Activated CD4-positive, alpha-beta T cell treated with anti-CD3 and anti-CD28 coated beads, Interleukin-2, amount 50 U/mL, for 16 hours (primary cell): ENCODE measurements at places on chromosomes 7 and 10.

GRCh38 chr10:62000037-62000603 is 98.6 kb downstream of the ARID5B start:
- DNase-seq: no peak

GRCh38 chr10:129706081-129706480 is 239.0 kb downstream of the MGMT start:
- no peak for DNase-seq

DNA sequence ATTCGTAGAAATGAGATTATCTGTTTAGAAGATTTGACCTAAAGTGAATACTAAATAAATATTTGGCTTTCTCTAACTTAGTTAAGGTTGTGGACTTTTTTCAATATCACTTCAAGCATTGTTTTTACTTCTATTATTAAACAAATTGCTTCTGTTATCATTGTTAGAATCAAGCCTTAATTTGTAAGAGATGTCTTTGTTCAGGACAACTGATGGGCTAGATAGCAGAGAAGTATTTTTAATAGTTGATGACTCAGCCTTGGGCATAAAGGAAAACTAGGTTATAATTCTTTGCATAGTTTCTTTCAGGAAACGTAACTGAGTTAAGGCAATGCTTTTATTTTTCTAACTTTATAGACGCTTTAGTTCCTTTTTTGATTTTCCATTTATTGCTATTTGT is 128.8 kb upstream of the SMIM30 start:
- no peak for DNase-seq

- DNase-seq: no peak
These were observed 433.1 kb downstream of the TYW1 start for GRCh38 chr7:67429735-67430134.

DNA sequence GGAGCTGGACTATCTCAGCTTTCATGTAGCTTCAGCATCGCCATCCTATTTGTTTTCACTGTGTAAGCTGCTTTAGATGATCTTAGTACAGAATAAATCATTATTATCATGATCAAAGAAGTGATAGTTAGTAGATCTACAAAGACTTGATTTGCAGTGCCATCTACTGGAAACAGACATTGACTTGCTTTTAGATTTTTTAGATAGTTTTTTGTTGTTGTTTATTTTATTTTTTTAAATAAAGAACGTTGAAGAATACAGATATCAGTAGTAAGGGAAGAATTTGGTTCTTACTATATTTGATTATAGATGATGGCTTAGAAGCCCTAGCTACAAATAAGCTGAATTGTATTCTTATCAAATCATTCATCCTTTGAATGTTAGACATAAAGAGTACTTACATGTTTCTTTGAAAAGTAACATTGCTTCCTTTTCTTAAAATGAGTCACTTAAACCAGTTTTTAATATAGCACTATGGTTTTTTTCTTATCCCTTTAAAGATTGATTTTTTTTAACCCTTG is 6.3 kb upstream of the SFMBT2 start:
- peak; percentile 38 for DNase-seq

- DNase-seq: no peak
These were observed 186.4 kb downstream of the POLR1F start for GRCh38 chr7:19522486-19522885.

GRCh38 chr10:106931159-106931852 is 233.2 kb downstream of the SORCS1 start:
- DNase-seq: no peak

GRCh38 chr7:121139427-121139826 is 150.9 kb downstream of the CPED1 start:
- DNase-seq: no peak

DNA sequence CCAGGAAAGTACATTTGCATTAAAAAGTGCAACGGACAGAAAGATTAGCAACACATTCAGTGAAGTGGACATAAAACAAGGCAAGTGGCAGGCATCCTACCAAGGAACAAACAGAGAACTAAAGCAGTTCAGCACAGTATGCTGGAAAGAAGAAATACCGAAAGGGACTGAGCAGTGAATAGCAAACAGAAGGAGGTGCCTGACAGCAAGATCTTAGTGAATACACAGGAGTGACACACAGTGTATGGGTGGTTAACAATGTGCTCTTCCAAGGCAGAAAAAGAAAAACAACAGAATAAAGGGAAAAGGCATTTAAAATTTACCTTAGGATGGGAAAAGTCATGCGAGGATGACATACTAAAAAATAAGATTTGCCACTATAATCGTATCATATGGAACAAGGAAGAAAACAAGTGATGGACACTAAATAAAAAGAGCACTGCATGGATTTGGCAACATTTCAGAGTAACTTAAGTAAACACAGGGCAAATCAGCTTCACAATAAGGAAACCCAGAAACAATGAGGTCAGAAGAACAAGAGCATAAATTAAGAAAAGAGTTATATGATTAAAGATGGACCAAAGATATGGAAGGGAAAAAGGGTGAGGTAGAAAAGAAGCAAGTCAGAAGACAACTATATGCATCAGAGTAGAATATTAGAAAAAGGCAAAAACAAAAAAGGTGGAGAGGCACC is 29.5 kb downstream of the MEST start:
- DNase-seq: no peak

- DNase-seq: peak; percentile 19
These were observed 3.8 kb upstream of the NRCAM start for GRCh38 chr7:108459922-108460551.

DNA sequence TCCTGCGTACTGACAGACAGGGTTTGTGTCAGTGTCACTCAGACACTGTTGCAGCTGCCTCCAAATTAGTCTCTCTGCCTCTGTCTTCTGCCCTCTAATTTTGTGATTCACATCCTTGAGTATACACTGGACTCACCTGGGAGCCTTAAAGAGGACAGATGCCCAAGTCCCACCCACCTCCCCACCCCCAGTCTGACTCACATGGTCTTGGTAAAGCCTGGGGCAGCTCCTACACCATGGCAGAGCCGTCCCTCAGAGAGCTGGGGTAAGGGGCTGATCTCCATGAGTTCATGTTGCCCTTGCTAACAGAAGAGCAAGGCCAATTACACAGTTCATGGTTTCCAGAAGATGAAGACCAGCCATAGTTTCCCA is 197.6 kb upstream of the STK17A start:
- no peak for DNase-seq

DNA sequence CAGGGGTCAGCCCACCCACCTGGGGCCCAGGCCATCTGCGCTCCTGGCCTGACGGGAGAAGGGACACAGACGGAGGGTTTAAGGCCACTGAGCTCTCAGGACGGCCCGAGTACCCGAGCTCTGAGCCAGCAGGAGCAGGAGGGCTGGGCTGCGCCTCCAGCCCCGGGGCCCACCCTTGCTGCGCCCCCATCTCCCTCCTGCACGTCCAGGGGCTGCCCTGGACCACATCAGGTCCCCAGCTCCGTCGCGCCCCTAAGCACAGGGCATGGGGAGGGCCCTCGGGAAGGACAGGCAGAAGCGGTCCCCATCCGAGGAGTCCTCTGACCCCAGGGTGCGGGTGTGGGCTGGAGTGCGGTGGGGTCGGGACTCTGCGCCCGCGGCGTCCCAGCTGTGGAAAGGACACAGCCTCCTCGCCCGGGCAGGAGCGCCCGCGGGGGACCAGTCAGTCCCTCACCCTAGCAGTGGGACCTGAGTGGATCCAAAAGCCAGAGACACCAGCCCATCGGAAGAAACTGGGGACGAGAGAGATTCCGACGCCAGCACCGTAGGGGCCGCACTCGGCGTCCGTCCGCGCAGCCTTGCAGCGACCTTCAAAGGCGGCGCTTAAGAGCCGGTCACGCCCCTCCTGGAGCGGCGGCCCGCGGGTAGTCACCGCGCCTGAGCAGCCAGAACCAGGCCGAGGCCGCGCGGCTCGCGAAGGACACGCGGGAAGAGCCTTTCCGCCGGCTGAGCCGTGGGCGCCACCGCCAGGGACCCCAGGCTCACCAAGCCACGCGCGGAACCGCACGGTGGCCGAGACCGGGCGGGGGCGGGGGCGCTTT is 15.9 kb downstream of the CAMK2B start:
- DNase-seq: peak; percentile 29

- DNase-seq: no peak
These were observed 5.7 kb downstream of the TRIM8 start for GRCh38 chr10:102649797-102650654.

DNA sequence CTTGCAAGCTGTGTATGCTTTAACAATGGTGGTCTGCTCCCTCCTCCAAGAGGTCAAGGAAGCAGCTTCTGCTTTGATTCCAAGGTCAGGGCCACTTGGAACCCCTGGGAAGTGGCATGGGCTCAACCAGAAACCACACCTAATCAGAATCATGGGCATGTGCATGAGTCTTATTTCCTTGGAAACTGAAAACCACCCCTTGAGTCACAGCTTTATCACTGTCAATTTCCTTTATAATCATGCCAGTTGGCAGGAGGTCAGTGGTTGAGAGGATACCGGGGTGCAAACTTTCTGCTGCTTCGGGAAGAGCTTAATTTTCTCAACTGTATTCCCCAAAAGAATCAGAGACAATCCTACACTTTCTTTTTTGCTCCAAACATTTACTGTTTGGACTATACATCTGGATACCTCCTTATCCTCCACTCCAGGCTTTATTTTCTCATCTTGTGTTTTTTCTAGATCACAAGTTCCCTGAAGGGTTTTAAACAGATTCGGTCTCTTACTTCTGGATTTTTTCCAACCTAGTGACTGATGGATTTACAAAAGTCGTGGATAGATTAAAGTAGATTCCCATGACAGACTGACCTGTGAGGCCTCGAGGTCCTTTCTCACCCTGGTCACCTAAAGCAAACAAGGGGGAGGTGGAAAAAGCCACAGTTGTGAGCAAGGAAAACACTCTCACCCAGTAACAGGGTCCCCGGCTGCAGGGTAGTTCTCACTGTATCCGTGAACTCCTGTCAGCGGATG is 36.0 kb downstream of the COL17A1 start:
- DNase-seq: peak; percentile 6

DNA sequence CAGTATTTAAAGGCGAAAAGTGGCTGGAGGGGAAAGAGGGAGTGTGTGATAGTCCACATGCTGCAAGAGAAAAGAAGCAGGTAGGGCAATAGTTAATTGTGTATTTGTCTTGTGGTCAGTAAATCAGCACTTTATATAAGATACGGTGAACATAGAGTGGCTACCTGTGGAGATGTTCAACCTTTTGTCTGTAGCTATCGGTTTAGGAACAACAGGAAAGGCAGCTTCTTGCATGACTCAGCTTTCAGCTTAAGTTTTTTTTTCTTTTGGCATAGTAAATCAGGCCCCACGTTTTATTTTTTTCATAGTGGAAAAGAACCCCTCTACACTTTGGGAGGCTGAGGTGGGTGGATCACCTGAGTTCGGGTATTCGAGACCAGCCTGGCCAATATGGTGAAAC is 14.2 kb upstream of the MTPN start:
- no peak for DNase-seq

DNA sequence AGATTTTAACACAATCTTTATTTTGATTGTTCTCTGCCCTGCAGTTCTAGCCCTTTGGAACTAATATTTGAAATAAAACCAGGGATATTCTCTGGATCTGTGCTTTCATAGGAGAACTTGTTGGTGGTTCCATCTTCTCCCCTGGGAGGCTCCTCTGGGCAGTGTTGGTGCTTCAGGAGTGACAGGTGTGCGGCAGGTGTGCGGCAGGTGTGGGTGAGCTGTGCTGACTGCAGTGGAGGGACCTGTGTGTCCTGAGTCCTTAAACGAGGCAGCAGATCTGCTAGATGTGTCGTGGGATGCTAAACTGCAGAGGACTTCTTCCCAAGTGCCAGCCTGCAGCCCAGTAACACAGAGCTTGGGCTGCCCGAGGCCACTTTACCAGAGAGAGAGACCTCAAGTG is 98.4 kb downstream of the LYZL1 start:
- no peak for DNase-seq

- DNase-seq: no peak
These were observed 100.8 kb downstream of the LRRC18 start for GRCh38 chr10:48838834-48839233.

- DNase-seq: peak; percentile 39
These were observed 6.7 kb upstream of the PAXIP1 start for GRCh38 chr7:155009570-155010157.

DNA sequence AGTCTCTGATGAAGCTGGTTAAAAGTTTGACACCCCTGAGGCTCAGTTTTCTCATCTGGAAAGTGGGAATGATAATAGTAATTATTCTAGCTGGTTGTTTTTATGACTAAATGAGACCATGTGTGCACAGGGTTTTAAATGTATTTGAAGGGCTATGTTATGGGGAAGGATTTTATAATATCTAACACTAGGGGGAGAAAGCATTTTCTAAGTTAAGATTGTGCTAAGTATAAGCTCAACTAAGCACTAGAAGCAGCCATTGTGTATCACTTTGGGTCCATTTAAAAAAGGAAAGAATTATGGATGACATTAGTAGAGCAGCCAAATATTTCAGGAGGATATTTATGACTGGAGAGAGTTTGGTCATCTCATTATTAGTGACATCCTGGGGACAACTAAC is 49.5 kb upstream of the CREB5 start:
- peak; percentile 9 for DNase-seq

DNA sequence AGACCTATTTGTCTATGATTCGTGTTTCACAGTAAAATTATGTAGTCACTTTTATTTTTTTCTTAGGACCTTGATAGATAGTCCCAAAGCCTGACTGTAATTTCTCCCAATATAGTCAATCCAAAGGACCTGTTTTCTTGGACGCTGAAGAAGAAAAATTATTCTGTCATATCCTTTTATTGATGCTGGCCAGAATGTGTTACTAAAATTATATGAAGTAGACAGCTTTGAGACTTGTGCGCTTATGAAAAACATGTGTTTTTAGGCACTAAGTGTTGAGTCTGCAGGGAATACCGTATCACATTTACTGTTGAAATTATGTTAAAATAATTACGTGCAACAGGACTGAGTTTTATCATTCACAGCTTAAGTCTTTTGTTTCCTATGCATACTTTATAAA is 17.9 kb downstream of the TES start:
- no peak for DNase-seq

- DNase-seq: peak; percentile 16
These were observed 33.8 kb upstream of the SMKR1 start for GRCh38 chr7:129468547-129468946.

DNA sequence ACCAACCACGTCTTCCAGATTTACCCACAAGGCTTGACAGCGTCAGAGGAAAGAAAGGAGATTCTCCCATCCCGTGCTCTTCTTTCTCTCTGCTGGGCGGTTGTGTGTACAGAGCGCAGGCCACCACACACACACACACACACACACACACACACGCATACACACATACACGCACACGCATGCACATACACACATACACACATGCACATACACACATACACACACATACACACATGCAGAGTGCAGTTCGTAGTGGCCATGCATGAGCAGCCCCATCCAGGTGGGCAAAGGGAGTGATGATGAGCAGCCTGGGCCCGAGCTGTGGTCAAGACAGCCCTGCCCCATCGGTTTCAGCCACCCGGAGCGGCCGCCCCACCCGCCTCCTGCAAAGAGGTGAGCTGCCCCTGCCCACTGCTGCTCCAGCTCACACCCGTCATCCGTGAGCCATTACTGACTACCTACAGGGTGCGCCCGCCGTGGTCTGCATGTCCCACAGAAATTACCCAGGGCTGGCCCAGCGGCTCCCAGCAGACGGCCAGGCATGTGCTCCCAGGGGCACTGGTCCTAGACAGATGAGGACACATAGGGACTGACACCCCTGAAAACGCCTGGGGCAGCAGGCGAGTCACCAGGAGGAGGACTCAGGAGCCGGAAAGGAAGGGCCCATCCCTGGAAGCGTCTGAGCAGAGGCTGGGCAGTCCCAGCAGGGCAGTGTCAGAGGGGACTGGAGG is 69.6 kb downstream of the ASB13 start:
- DNase-seq: no peak
